ENCODE measurements at places on chromosomes 6 and 20.

GRCh38 chr20:61712688-61713087 lies 353.0 kb downstream of the TAF4 start:
- DNase-seq: no peak

- DNase-seq: no peak
Observed at GRCh38 chr6:63496361-63496804, 75.9 kb upstream of the LOC128125822 start.

- no peak for DNase-seq
Observed at GRCh38 chr6:2624177-2624576, 126.5 kb downstream of the MYLK4 start.

DNA sequence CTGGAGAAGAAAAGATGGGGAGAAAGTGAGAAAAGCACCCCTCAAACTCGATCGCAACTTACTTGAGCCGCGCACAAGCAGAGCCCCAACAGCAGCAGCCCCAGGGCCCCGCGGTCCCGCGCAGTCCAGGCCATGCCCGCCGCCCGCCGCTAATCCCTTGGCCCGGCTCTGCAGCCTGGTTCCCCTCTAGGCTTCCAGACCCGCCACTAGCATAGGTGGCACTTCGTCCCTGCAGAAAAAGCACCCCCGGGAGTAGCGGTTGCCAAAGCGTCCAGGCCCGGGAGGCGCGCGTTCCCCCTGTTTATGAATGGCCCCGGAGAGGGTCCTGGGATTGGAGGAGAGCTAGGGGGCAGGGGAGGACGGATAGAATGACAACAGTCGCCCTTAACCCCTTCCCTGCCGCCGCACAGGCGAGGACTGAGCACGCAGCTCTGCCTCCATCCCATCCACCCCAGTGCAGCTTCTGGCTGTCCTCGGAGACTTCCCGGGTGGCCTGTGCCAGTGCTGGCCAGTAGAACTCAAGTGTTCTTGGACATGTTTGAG lies 19.9 kb downstream of the COL9A1 start:
- no peak for DNase-seq
